Ascending aorta (tissue), 2 donors: ENCODE measurements at places on chromosomes 2 and 18. TPM values are rescaled to one million over a fixed set of nuclear protein-coding genes. Genes with fewer than 3 reads are reported as not detected.

DNA sequence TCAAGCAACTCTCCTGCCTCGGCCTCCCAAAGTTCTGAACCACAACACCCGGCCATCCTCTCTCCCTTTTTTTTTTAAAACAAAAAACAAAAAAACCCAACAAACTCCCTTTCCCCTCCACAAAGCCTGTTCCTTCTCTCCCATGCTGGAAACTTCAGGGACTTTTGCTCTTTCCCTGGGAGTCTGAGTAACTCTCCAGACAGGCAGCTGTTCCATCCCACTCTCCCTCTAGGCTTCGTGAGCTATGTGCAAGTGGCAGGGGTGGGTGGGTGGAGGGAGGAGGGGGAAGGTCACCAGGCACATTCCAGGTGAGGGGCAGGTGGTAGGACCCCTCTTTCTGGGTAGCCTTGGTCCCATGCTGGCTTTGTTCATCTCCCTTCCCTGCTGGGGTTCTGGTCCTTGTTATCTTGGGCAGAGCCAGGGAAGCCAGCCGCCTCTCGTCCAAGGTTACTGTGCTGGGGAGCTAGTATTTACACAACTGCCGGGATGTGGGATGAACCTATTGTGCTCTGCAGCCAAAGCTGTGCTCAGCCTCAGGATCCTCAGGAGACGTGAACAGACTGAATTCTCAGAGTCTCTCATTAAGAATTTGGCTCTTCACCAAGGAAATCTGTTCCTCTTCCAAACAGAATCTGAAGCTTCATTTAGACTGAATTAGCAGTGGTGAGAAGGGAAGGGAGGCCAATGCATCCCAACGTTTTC is 106.9 kb downstream of the LIPG start:
- no peak for DNase-seq

- DNase-seq: no peak
Measured at GRCh38 chr18:45167631-45168280, 447.5 kb upstream of the SLC14A2 start.

MAPK4 gene
- total RNA-seq: 1.2 TPM

GRCh38 chr2:74511104-74511989 is 2.9 kb upstream of the TLX2 start:
- no peak for DNase-seq

DNA sequence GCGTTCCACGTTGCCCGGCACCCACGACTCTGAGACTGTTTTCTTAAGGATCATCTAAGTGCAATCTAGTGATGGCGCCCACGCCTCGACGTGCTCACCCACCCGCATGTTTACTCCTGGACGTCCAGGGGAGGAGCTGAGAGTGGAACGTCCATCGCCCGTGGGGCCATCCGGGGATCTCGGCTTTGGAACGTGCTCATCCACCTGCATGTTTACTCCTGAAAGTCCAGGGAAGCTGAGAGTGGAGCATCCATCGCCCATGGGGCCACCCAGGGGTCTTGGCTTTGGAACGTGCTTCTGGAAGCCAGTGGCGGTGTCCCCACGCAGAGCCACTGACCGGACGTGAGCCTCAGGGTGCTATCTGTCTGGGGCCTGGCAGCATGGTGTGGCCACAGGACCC is 45.6 kb upstream of the SALL3 start:
- DNase-seq: no peak

C1GALT1C1L gene
- not detected for total RNA-seq

GRCh38 chr18:2895391-2895790 is 48.6 kb downstream of the EMILIN2 start:
- DNase-seq: peak; percentile 51

GRCh38 chr18:40534723-40535122 is 1420.3 kb upstream of the PIK3C3 start:
- no peak for DNase-seq

GRCh38 chr2:218679119-218679518 is 7.2 kb downstream of the STK36 start:
- no peak for DNase-seq

NLRC4 gene
- 2.3 TPM for total RNA-seq
